Activated naive CD8-positive, alpha-beta T cell treated with anti-CD3 and anti-CD28 coated beads, Interleukin-2, amount 50 U/mL, for 16 hours (primary cell): ENCODE measurements at places on chromosomes 1 and 21.

GRCh38 chr1:248009681-248010080 is 3.8 kb upstream of the OR2L5 start:
- DNase-seq: no peak

DNA sequence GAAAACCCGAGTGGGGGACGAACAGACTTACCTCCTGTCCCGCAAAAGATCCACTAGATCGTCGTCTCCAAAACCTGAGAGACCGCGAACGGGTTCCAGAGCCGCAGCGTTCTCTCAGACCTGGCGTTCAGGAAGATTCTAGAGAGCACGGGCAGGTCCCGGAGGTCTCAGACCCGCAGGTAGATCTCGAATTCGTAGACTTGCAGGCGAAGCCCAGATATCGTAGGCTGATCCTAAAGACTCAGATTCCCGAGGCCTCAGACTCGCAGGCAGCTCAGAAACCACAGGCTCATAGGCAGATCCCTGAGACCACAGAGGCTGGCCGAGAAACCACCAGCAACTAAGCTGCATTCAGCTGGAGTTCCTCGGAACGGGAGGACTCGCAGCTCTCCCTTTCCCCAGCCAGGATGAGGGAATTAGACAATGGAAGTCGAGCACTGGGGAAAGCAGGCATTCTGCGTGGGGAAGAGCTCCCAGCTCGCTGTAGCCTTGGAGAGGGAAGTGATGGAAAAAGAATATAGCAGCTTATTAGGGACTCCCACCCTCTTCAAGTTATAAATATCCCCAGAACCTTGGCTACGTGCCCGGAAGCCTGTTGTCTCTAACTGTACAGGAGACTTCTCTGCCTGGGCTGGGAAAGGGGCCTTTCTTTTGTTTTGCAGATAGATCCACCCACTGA is at the start of gene ZNF436:
TSS of gene ZNF436 (minus strand) at position 502 of the 679 bp plus-strand sequence. CDS start 1,831 bp downstream, outside the sequence.
- DNase-seq: no peak

DNA sequence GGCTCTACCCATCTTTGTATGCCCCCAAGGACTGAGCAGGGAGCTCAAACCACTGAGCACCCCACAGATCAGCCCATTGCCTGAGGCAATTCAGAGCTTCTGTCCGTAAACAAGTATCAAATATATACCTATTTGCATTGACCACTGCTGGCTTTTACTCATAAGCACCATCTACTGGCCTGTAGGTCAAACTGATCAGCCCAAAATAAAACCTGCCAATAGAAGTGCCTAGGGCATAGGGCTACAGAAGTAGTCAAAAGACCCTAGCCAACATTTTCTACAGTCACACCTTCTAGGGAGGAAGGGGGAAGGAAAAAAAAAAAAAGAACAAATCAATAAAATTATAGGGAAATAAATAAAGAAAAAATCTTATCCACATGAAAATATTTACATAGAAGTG is 5.3 kb upstream of the LCE3D start:
- DNase-seq: no peak

DNA sequence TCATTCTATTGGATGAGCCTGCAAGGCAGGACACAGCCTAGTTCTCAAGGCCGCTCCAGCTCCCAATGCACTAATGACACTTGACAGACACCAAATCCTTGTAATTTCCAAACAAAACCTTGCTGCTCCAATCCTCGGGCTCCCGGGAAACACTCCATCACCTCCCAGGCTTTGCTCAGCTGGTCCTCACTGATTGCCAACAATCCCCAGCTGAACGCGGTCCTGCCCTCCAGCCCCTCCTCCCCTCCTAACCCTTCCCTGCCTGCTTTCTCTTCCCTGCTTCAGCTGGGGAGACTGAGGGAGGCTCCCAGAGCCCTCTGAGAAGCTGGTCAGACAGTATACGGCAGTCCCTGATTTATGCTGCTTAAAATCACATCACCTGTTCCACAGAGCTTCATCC is 114.4 kb upstream of the TNR start:
- DNase-seq: no peak

GRCh38 chr21:34695434-34695833 is 26.6 kb downstream of the CLIC6 start:
- no peak for DNase-seq

- DNase-seq: no peak
These were observed 74.8 kb downstream of the MORN1 start for GRCh38 chr1:2316451-2316961.

DNA sequence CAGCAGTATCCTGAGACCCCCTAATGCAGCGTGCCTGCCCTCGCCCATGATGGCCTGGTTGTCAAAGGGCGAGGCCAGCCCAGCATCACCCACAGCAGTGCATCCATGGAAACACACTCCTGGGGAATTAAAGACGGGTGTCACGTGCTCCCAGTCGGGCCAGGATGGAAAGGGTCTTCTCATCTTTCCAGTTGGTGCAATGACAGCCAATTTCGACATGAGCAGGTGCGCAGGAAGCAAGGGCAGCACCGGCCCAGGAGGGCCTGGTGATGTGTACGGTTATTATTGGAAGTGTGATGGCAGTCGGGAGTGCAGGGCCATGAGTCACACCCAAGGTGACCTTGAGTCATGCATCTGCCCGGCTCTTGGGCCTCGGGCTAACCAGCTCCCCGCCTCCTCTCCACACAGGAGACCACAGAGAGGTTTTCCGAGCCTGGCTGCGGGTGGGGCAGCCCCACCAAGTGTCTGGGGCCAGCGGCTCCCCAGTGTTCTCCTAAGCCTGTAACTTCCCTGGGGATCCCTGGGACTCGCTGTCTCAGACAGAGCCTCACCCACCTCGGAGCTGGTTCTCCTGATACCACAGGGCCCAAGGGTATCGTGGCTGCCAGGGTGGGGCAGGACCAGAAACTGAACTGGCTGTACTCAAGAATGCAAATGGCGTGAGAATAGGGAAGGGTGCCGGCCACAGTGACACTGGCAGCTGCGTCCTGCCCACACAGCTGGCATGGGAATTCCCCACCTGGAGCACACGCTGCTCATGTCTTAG is 119.8 kb downstream of the SIK1 start:
- no peak for DNase-seq

GRCh38 chr1:35622510-35623178 is 18.7 kb downstream of the PSMB2 start:
- DNase-seq: no peak

- DNase-seq: no peak
These were observed 46.8 kb downstream of the SPATA46 start for GRCh38 chr1:162329826-162330225.

DNA sequence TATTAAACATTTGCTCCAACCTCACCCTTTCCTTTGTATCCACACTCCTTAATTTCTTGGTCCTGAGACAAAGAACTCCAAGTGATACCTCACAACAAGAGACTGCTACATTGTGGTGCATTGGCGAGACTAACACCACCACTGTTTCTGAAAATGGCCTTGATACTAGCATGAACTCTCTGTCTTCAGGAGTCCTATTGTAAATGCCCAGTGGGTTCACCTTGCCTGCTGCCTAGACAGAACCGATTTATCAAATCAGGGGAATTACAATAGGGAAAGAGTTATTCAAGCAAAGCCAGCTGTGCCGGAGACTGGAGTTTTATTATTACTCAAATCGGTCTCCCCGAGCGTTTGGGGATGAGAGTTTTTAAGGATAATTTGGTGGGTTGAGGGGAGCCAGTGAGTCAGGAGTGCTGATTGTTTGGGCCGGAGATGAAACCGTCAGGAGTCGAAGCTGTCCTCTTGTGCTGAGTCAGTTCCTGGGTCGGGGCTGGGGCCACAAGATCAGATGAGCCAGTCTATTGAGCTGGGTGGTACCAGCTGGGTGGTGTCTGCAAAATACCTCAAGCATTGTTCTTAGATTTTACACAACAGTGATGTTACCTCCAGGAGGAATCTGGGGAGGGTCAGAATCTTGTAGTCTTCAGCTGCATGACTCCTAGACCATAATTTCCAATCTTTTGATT is 83.1 kb downstream of the DESI2 start:
- no peak for DNase-seq

DNA sequence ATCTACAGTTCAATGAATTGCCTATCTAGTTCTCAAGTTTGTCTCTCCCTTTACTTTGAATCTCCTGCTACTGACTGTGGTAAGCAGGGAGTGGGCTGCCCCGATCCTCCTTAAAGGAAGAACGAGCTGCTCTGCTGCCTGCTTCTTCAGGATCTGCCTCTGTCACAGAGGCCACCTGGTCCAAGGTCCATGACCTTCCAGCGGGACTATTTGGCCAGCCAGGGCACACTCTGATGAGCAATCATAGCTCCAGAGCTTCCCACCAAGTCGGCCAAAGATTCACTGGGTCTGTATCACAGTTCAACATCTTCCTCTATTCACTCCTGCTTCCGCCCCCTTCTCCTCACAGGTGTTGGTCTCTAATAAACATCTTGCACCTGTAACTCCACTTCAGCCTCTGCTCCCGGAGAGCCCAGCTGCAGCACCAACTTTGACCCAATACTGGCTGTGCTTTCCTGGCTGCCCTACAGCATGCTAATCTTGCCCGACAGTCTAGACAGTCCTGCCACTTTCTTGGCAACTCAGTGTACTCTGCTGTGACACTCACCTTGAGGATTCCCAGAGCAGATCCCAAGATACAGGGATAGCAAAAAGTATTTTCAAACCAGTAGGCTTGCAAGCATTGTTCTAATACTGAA is 16.9 kb upstream of the MAP10 start:
- no peak for DNase-seq

DNA sequence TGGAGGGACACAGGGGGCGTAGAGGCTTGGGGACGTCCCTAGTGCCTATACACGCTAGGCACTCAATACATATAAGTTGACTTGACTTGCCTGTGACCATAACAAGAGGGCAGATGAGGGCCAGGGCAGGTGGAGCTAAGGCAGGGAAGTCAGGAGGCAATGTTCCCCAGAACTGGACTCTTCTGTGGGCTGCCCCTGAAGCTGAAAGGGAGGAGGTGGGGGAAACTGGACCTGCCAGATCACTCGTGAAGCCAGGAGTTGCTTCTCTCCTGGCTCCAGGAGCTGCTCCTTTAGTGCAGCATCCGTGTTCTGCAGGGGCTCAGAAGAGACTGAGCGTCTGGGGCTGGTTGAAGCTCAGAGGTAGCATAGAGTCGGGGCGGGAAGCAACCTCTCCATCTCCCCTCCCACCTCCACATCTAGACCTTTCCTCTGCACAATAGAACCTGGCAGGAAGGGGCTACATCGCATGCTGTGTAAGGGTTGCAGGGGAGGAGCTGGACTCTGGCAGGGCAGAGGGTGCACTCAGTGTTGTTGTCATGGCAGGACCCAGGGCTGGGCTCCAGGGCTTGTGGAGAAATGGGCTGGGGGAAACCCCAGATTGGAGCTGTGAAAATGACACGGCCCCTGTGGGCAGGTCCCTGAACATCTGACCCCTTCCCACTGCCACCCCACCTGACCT is 2.9 kb upstream of the SEMA4A start:
- no peak for DNase-seq

DNA sequence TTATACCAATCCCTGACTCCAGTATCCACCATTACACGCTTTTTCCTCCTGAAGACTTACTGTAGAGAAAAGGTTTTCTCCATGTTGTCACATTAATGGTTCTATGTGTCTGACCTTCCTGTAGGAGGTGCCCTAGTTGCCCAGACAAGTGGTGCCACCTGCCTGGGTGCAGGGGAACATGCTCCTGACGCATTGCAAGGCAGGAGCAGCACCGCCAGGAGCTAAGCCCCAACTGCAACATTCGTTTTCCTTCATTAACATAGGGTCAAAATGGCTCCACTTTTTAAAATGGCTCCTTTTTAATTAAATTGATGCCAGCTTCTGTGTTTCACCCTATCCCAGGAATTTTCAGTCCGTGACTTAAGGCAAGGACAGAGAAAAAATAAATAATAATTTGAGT is 220.1 kb upstream of the SAMSN1 start:
- DNase-seq: no peak

GRCh38 chr1:42753070-42753469 is 13.0 kb upstream of the CLDN19 start:
- DNase-seq: no peak

- no peak for DNase-seq
These were observed at the start of gene OLIG2 for GRCh38 chr21:33025489-33026442. OLIG2 (plus strand) TSS chr21:33025935; CDS start chr21:33026863, 928 bp downstream.

DNA sequence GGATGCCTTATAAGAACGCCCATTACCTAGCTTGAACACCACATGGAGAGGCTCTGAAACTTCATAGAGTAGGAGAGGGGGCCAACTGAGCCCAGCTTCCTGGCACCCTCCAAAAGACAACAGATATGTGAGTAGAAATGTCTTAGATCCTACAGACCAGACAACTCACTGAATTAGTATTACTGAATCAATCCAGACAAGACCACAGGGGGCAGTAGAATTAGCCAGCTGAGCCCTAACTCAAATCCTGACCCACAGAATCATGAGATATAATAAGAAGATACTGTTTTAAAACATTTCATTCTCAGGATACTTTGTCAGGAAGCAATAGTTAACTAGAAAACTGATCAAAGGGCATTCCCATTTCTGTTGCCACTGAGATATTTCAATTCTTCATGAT is 45.8 kb upstream of the C1orf21 start:
- DNase-seq: no peak

- no peak for DNase-seq
These were observed 54.5 kb downstream of the LGR6 start for GRCh38 chr1:202247837-202248795.

DNA sequence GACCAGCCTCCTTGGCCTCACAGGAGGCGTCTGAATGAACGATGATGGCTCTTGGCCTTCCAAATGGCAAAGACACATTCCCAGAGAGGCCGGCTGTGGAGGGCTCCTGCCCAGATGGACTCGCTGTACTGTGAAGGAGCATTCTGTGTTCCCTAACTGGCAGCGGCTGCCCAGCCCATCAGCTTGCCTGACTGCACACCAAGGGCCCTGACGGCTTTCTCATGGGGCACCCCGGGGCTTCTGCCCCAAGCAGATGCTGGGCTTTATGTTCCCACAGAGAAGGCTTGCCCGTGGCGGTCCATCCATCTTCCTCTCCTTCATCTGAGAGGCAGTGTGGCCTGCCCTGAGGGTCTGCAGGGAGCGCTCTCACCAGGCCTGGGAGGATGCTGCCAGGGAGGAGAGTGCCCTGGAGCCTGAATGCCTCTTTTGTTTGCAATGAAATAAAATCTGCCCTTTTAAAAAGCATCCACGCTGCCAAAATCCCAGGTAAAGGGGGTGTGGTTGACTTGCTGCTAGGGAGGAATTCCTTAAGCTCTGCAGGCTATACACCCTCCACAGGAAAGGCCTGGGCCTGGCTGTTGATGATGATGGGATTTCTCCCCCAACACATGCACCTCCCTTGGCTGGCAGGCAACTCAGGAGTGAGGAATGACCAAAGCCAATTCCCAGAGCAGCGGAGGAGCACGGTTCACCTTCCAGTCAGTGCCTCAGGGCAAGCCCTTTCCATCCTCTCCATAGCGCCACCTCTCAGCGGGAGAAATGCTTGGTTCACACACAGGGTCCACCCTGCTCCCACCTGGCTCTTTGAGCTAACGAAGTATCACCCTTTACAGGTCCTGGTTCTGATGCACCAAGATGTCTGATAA is 84.6 kb upstream of the SSX2IP start:
- no peak for DNase-seq

- no peak for DNase-seq
These were observed 3.4 kb upstream of the FTCD start for GRCh38 chr21:46158666-46159300.

DNA sequence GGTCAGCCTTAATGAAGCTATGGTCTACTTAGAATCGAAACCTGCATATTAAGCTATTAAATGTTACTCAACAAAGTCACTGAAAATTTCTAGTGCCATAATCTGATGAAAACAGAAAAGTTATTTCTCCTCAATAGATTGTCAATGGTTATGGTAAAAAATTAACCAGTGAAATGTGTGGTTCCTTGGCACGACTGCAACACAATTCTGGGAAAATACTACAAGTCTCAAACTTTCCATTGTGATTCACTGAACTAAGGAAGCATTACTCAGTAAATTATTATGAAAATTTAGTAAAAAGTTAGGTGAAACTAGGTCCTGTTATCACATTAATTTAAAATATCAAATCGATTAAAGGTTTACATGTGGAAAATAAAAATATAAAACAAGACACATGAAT is 12.8 kb upstream of the OR2T10 start:
- DNase-seq: no peak
